ENCODE measurements at places on chromosomes 11 and 22.

- no peak for DNase-seq
Observed at GRCh38 chr11:37857726-37858125, 1259.7 kb upstream of the RAG2 start.

DNA sequence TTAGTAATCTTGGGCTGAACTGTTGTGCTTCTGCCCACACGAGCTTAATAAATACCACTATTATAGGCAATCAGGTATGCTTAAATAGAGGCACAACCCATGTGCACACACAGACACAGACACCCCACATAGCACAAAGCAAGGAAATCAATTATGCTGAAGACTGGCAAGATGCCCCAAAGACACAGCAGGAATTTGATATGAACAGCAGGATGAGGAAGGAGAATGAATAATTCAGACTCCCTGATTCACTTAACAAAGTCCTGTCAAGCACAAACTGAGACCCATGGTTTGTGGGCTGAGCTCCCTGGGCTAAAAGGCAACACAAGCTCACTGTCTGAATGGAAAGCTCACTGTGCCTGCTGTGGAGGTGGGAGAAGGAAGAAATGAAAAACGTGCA, 42.5 kb downstream of the RBFOX2 start:
- DNase-seq = peak; percentile 52

DNA sequence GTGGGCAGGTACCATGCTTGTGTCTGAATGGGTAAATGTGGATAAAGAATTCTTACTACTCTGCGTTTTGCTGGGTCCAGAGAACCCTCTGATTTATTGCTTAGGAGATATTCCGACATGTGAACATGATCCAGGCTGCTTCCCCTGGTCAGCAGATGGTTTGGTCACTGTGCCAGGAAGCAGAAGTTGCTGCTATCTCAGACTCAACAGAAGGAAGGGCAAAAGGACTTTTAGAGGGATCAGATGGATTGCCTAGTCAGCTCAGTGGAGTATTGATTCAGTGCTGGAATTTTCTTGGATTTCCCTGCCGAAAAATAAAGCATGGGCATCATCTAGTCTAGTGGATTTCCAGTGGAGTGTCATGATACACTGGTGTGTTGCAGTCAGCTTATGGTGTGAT, 440.1 kb downstream of the NTM start:
- DNase-seq = peak; percentile 21

DNA sequence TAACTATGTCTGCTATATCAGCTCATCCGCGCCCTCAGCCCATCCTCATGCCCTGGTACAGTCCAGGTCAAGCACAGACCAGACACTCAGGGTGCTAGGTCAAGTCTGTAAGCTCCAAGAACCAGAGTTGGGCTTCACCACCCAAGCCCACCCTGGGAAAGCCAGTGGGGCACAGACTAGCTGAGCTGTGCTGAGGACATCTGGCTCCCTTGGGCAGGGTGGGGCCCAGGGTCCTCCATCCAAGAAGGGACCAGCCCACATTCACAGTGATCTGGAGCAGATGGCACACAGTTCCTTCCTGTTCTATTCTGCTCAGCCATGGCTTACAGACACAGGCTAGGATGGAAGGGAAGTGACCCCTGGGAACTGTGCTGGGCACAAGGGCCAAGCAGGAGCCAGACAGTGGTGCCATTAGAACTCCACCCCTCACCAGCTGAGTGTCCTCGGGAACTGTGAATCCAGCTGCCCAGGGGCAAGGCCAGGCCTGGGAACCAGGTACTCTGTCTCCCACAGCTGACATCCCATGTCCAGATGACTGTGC, 9.1 kb downstream of the P2RY6 start:
- DNase-seq = no peak

- DNase-seq = no peak
Observed at GRCh38 chr22:46031965-46032851, 55.2 kb upstream of the WNT7B start.

All from HCEC 1CT (cell line).